ENCODE measurements at places on chromosomes 11 and 22. TPM values are rescaled to one million over a fixed set of nuclear protein-coding genes. Genes with fewer than 3 reads are reported as not detected.

DNA sequence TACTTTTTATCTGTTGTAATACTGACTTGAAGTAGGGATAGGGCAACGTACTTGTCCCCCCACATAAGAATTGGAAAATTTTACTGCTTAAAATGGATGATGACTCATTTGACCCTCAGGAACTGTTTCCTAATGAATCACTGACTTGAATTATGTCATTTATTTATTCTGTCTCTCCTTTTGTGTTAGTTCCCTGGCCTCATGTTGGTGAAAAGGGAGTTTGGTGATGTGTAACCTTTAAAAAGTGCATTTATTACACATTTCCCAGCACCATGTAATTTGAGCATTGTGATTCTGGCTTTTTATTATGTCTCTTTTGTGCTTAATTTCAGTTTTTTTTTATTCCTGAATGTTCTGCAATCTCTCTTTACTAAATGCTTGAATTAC lies 20.3 kb upstream of the PGM2L1 start:
- DNase-seq, result no peak

GRCh38 chr11:126079621-126080124 lies 17.0 kb upstream of the CDON start:
- DNase-seq, result no peak

DNA sequence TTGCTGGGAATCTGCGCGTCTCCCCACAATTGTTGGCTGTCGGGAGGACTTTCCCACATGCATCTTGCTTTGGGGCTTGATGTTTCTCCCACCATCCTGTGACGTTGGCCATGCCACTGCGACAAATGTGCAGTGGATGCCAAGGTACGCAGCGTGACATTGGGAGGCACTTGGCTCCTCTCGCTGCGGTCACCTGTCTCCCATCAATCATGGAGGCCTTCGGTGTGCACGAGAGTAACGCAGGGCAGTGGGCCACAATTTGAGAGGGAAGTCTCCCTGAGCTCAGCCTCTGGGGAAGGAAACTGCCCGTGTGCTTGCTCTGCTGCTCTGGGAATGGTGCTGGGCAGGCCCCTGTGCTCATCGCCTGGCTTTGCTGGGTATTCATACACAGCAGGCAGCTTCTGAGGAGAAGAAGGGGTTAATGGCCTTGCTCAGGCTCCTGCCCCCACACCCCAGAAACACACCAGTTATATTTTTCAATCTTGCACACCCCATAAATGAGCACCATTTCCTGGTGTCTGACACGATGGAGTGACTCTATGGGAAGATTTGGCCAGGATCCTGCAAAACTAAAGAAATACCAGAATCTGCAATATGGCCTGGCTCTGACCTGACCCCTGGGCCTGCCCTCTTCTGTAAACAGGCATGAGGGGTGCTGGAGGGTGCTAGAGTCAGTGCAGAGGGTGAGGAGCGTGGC lies 153.5 kb downstream of the ADAMTS15 start:
- DNase-seq, result no peak

- peak; percentile 49 for DNase-seq
Measured at GRCh38 chr22:31127181-31127772, 4.5 kb downstream of the INPP5J start.

- no peak for DNase-seq
Measured at GRCh38 chr22:21622011-21622918, 7.6 kb downstream of the YDJC start.

GRCh38 chr11:123519055-123519796 lies 89.2 kb downstream of the GRAMD1B start:
- DNase-seq, result no peak

GRCh38 chr11:100889758-100890157 lies 202.7 kb downstream of the ARHGAP42 start:
- DNase-seq, result no peak

DNA sequence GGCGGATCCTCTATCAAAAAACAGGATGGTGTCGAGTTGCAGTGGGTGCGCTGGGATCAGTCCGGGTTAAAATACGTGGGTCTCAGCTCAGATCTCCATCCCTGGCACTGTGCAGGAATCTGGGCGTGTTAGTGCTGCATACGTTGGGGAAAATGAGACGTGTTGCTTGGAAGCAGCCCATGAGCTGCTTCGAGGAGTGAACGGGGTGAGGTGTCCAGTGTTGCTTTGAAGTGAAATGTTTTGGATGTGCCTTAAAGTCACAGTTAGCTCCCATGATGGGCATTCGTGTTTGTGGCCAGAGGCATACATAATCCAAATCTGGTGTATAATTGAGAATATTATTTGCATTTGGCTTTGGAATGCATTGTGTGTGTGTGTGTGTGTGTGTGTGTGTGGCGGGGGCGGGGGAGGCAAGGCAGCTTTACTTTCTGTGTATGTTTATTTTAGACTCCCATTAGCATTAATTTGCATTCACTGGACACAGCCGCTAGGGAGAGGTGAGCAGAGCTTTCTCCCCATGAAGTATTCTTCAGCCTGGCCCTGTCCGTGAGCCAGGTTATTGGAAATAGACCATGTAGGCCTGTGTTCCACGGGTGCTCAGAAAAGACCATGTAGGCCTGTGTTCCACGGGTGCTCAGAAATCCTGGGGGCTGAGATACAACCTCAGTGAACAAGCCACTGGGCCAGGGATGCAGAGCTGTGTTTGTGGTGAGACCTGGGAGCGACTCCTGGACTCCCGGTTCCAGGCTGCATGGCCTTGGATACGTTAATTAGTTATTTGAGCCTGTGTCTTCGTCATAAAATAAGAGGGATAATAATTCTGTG lies 134.6 kb downstream of the ST3GAL4 start:
- DNase-seq, result no peak

- DNase-seq, result no peak
Measured at GRCh38 chr11:46348566-46349401, 1.5 kb downstream of the DGKZ start.

DNA sequence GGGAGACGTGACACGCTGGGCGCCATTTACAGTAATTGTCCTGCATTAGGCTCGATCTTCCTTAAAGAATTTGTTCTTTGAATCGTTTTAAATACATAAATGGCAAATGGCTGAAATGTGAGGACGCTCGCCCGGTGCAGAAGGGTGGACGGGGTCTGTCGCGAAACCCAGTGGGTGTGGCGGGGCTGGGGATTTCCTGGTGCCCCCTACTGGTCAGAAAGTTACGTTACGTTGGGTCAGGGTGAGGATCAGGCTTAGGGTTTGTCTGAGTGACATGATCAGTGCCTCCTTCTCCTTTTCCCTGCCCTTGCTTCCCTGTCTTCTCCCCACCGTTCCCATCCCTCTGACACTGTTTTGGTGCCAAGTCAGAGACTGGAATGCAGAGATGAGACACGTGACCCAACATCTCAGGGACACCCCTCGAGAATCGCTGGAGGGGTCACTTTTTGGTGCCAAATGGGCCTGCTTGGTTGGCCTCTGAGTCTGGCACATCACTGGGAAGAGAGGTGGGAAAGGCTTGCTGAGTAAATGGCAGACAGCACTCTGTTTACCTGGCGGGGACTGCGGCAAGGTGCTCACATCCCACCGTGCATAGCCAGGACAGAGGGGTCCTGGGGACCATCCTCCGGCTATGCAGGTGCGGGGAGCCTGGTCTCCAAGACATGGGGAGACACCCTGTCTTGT lies 1107.6 kb downstream of the BRD1 start:
- DNase-seq, result no peak

GRCh38 chr22:19232623-19233022 lies 54.1 kb upstream of the SLC25A1 start:
- DNase-seq, result no peak

- no peak for DNase-seq
Measured at GRCh38 chr22:33573479-33573878, 346.8 kb downstream of the LARGE1 start.

GRCh38 chr11:134725716-134726639 lies 313.9 kb upstream of the B3GAT1 start:
- peak; percentile 37 for DNase-seq

DNA sequence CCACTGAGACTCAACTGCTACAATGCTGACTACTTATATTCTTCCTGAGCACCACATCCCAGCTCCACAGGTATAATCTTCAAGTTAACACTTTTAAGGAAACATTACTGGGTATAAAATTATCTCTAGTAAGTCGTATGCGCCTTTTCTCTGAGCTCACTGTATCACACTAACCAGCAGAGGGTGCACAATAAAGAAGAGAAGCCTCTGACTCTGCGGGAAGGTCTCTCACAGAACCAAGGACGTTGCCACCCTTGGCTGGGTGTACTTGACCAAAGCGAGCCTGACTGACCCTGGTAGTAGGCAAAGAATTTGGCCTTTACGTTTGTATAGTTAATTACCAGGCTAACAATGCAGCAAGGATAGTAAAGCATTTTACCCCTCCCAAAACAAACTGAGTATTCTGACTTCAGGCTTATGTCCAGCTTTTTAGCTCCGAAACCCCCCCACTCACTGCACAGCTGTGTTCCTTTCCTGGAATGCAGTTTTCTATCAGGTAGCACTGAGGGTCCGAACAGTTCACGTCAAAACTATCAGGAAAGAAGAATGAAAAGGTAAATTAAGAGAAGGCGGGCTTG lies at the start of gene BTBD18:
TSS of gene BTBD18 (minus strand) at position 144 of the 578 bp plus-strand sequence. CDS start 631 bp downstream, outside the sequence.
- no peak for DNase-seq

DNA sequence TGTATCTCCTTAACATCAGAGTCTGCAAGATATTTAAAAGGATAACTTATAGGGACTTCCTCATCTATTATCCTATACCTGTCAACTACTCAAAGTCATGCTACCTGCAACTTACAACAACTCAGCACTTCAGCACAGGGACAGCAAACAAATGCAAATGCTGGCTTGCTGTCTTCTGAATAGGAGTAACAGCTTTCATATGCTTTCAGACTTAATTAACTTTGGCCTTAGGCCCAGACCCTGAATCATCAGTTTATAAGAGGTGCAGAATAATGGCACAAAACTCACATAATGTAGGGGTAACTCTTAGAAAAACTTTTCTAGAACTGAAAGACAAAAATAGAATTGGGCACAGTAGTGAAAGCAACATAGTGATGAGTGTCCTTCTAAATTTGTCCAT lies 953.4 kb downstream of the DLG2 start:
- DNase-seq, result no peak

- no peak for DNase-seq
Measured at GRCh38 chr11:61292356-61292755, 2.8 kb downstream of the VWCE start.

GRCh38 chr22:49885881-49886280 lies 32.2 kb downstream of the ZBED4 start:
- DNase-seq, result no peak

DNA sequence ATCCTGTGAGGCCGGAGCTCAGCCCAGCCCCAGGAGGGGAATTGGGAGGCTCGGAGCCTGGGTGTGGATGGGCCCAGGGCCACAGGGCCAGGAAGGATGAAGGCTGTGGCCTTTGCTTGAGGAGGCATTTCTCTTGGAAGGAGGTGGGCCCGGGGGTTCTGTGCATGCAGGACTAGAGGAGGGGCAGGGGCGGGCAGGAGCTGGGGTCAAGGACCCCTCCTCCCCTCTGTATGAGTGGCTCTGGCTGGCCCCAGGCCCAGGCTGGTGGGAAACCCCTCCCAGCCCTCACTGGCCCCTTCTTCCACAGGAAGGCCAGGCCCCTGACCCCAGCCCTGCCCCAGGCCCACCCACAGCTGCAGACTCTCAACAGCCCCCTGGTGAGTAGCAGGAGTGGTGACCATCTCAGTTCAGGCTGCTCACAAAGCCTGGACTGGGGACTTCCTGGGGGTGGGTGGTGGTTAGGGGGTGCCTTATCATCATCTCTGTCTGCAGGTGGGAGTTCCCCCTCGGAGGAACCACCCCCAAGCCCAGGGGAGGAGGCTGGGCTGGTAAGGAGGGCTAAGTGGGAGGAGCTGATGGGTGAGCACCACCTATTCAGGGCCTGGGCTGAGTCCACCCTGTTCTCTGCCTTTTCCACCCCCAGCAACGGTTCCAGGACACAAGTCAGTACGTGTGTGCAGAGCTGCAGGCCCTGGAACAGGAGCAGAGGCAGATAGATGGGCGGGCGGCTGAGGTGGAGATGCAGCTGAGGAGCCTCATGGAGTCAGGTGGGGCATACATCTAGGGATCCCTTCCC lies 6.0 kb downstream of the KCNK7 start:
- no peak for DNase-seq

GRCh38 chr11:14519917-14520746 lies at the start of gene PSMA1:
PSMA1 (minus strand) TSS chr11:14520386; CDS start chr11:14520299, 87 bp downstream.
- peak; percentile 92 for DNase-seq

DNA sequence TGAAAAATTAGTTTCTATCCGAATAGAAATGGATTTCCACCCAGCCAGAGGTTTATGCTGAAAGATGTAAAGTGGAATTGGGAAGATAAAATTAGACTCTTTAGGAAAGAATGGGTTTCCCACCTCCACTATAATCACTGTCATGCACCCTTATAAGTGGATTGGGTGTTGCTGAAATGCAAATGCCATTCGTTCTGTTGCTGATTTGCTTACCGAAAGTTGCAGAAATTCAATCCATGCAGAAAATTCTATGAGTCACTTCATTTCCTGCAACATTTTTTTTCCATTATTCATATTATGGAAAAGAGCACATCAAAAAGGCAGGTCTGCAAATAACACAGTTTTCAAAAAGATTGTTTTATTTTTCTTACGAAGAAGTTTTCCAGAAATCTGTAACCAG lies 65.6 kb downstream of the LDLRAD3 start:
- no peak for DNase-seq

DNA sequence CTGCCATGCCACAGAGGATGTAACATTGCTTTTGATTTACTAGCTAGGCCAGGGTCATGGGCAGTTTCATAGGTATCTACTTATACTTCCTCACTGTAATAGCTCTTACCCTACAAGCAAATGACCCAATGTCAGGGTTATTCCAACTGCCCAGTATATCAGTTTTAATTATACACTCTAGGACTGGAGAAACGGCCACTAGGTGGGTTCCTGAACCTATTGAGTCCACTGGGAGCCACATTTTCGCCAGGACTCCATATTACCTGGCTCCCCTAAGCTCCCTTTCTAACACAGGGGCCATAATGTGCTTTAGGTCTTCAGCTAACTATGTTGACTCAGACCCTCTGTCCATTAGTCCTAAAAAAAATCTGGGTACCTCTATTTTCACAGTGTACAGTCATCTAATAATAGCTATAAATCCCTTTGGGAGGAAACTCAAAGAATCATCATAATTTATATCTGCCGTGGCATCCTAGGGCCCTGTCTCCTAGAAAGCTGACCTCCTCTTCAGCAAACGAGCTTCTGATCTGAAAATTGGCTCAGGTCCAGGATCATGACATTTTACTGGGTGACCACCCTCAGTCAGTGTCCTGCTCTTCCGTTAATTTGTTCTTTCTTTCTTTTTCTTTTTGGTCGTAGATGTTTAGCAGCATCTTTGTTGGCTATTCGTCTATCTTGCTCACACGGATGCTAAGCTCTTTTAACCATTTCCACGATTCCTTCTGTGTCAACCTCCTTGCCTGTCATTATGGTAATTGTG lies 244.3 kb downstream of the FAM76B start:
- no peak for DNase-seq

The GLB1L3 gene
- polyA plus RNA-seq, result 0.15 TPM

The JAML gene
- polyA plus RNA-seq, result 2.7 TPM

The CHRNA10 gene
- polyA plus RNA-seq, result 3.1 TPM

The DEPDC7 gene
- polyA plus RNA-seq, result 2.6 TPM

The POTEH gene
- polyA plus RNA-seq, result not detected

The OR52N2 gene
- polyA plus RNA-seq, result not detected

The OR52E8 gene
- not detected for polyA plus RNA-seq

The TRPM5 gene
- 4.3 TPM for polyA plus RNA-seq

The MCHR1 gene
- 0.23 TPM for polyA plus RNA-seq

The LRRC56 gene
- 5.4 TPM for polyA plus RNA-seq

The SERPIND1 gene
- polyA plus RNA-seq, result 0.30 TPM

The CASP1 gene
- 4.8 TPM for polyA plus RNA-seq
